Activated CD4-positive, alpha-beta memory T cell treated with anti-CD3 and anti-CD28 coated beads for 36 hours (primary cell): ENCODE measurements at places on chromosomes 2 and 18. TPM values are rescaled to one million over a fixed set of nuclear protein-coding genes. Genes with fewer than 3 reads are reported as not detected.

Gene FAM237A
- total RNA-seq: not detected

Gene RPL31
- 1,825 TPM for total RNA-seq

Gene TMEM169
- 2.0 TPM for total RNA-seq

Gene BMP10
- not detected for total RNA-seq

Gene ASXL3
- not detected for total RNA-seq

Gene ARHGAP25
- total RNA-seq: 87.7 TPM

Gene TRIM54
- total RNA-seq: not detected

Gene MAP3K20
- total RNA-seq: 6.5 TPM

Gene CRYBA2
- not detected for total RNA-seq

Gene RAX
- not detected for total RNA-seq

Gene TRAPPC8
- total RNA-seq: 34.2 TPM

Gene STAT4
- 52.4 TPM for total RNA-seq

- peak; percentile 18 for DNase-seq
These were observed 146.7 kb downstream of the PARD3B start for GRCh38 chr2:204691911-204692510.

DNA sequence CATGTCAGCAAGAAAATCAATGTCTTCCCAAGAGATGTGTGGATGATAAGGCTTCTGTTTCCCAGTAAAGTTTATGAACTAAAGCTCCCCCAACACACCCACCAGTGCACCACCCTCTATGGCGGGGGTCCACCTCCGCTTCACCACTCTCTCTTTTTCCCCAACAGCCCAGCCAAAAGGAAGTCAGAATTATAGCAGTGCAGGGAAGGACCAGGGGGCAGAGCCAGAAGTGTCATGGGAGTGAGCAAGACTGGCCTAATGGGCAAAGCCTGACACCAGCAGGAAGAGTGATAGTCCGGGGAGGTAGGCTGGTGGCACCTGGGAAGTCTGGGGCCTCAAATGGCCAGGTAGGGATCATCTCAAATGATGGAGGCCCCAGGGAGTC lies 167.7 kb downstream of the ZFP36L2 start:
- DNase-seq: no peak

DNA sequence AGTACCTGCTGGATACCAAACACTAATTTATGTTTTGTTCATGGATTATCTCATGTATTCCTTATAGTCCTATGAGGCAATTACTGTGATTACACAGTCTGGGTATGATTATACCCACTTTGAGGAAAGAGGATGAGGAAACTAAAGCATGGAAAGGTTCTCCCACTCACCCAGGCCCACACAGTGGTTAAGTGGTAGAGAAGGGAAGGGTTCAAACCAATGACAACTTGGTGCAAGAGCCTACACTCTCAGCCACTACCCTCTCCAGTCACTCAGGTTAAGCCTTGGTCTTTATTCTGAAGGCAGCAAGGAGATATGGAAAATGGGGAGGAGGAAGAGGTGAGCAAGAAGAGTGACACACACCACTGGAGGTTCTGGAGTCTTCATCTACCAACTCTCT lies 64.5 kb upstream of the PPP1CB start:
- DNase-seq: peak; percentile 19

DNA sequence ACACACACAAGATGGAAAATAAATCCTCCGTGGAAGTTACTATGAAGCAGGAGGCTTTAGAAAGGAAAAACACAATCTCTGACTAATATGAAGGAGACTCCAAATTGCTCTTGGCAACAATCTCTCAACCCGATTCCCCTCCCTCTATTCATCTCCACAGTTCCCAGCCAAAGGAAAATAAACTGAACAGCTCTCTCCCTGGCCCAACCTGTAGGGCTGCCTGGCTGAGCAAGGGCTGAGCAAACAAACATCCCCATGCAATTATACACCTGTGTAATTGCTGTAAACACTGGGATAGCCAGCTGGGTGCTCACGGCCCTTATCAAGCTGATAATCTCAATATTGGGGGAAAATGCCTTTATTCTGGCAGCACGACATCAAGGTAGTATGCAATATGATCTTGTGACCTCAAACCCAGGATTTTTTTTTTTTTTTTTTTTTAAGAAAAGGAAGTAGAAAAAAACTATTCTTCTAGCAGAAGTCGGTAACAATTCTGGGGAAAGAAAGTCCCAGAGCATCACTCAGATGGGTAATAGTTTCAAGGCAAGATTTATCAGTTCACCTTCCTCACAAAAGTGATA lies 203.3 kb upstream of the SMAD2 start:
- DNase-seq: no peak

DNA sequence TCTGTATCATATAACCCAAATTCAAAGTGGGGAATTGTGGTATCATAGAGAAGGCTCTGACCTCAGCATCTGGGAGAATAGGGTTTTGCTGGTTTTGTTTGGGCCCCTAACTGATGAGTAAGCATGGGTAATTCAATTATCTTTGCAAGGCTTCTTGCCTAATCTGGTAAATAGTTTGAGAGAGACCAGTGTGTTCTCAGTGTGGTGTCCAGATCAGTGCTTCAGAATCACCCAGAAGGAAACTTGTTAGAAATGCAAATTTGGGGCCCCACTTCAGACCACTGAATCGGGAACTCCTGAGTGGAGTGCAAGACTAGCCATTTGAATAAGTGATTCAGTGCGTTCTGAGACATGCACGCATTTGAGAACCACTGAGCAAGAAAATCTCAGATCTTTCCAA lies 282.7 kb downstream of the EPHA4 start:
- no peak for DNase-seq

- no peak for DNase-seq
These were observed 32.4 kb upstream of the CASP10 start for GRCh38 chr2:201150454-201151020.

GRCh38 chr2:75030218-75031009 lies 72.0 kb downstream of the POLE4 start:
- no peak for DNase-seq

GRCh38 chr2:2056531-2056930 lies 274.5 kb downstream of the MYT1L start:
- DNase-seq: no peak

- no peak for DNase-seq
These were observed 88.5 kb upstream of the COPS8 start for GRCh38 chr2:236997069-236997715.

GRCh38 chr18:34913837-34914661 lies 127.2 kb upstream of the MAPRE2 start:
- DNase-seq: no peak

DNA sequence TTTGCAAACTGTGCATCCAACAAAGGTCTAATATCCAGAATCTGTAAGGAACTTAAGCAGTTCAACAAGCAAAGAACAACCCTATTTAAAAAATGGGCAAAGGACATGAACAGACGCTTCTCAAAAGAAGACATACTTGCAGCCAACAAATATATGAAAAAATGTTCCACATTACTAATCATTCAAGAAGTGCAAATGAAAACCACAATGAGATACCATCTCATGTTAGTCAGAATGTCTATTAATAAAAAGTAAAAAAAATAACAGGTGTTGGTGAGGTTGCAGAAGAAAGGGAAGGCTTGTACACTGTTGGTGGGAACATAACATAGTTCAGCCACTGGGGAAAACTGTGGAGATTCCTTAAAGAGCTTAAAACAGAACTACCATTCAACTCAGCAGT lies 126.2 kb downstream of the NAT8 start:
- no peak for DNase-seq

- peak; percentile 9 for DNase-seq
These were observed 43.2 kb downstream of the LDLRAD4 start for GRCh38 chr18:13261661-13262357.

GRCh38 chr2:241649927-241650326 lies 12.4 kb downstream of the ATG4B start:
- no peak for DNase-seq

- no peak for DNase-seq
These were observed 9.6 kb downstream of the CFAP221 start for GRCh38 chr2:119553687-119554344.

DNA sequence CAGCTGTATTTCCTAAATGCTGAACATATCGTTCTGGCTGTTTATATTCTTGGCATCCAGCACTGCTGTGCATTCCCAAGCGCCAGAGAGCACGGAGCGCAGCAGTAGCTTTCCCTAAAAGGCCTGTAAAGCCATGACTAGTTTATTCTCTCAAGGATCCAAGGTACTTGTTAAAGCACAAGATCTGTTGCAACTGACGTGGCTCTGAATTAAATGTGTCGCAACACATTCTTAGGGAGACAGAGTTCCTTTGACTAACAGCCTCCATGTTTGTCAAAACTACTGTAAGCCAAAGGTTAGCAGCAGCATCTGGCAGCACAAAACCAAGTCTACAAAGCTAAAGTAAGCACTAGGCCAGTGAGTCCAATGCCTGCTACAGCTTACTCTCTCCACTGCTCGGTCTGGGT lies 188.6 kb upstream of the FN1 start:
- DNase-seq: no peak

GRCh38 chr2:74037379-74037860 lies 52.7 kb downstream of the TET3 start:
- no peak for DNase-seq

- no peak for DNase-seq
These were observed 79.1 kb downstream of the PLCL1 start for GRCh38 chr2:197883354-197884032.

DNA sequence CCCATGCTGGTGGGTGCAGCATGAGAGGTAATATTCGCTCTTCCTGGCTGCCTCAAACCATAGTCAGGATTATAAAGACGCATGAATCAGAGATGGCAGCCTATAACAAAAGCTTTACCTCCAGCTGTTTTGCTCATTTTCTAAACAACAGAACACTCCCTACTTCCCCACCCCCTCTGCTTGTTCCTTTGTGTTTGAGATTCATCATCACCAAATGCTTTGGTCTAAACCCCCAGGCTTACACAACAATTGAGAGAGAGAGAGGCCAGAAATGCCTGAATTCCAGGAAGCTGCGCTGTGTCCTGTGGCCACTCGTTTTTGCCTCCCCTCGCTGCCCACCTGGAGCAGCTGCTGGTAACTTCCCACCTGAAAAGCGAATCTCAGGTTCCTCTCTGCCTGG lies 78.8 kb upstream of the CAPN13 start:
- no peak for DNase-seq

GRCh38 chr2:39156107-39156506 lies 35.3 kb upstream of the SOS1 start:
- DNase-seq: no peak

- DNase-seq: no peak
These were observed 32.1 kb downstream of the MARCHF7 start for GRCh38 chr2:159744363-159744762.

GRCh38 chr2:160224507-160224906 lies 24.4 kb upstream of the ITGB6 start:
- no peak for DNase-seq

- peak; percentile 43 for DNase-seq
These were observed 168.5 kb downstream of the DPP4 start for GRCh38 chr2:161905389-161906046.

- DNase-seq: no peak
These were observed 152.5 kb upstream of the KLF7 start for GRCh38 chr2:207318181-207318628.

DNA sequence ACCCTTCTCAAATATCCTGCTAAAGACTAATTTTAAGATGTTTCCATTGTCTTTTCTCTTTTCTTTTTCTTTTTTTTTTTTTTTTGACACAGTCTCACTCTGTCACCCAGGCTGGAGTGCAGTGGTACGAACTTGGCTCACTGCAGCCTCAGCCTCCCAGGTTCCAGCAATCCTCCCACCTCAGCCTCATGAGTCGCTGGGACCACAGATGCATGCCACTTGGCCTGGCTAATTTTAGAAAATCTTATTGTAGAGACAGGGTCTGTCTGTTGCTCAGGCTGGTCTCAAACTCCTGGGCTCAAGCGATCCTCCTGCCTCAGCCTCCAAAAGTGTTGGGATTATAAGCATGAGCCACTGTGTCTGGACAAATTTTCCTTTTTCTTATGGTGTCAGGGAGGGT lies 167.5 kb downstream of the MCFD2 start:
- no peak for DNase-seq

DNA sequence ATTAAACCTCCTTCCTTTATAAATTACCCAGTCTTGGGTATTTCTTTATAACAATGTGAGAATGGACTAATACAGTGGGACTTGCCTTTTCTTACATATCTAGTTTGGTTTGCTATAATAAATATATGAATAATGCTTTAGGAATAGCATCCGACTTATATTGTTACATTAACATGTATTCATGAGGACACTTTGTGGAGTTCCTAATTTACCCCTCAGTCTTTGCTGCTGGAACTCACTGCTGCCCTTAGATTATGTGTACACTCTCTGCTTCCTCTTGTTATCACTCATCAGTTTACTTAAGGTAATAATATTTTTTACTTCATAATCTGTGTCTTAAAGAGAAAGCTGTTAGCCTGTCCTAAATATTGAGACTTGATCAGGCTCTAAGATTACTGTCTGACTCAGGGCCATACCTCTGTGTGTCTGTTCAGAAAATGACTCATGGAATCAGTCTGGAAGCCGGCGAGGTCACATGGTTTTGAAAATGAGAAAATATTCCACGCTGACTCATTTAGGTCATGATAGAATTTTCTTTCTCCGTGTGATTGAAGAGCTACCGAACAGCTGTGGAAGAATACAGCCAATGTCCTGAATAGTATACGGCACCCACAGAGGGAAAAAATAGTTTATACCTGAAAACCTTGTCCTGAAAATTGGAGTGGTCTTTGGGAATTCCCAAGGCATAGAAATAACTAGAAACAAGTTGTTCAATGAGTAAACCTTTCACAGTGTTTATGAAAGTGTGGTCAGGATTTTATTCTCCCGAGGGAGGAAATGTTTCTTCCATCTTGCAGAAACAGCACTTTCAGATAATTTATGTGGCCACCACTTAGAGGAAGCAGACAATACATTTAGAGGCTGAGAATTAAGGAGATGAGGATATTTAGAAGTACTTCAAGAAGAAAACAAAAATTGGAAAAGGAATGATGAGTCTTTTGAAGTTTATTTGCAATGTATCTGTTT lies 156.4 kb downstream of the DSEL start:
- peak; percentile 63 for DNase-seq

- no peak for DNase-seq
These were observed 61.6 kb upstream of the TACR1 start for GRCh38 chr2:75260946-75261345.

GRCh38 chr18:31821545-31822171 lies 61.0 kb upstream of the SLC25A52 start:
- no peak for DNase-seq

DNA sequence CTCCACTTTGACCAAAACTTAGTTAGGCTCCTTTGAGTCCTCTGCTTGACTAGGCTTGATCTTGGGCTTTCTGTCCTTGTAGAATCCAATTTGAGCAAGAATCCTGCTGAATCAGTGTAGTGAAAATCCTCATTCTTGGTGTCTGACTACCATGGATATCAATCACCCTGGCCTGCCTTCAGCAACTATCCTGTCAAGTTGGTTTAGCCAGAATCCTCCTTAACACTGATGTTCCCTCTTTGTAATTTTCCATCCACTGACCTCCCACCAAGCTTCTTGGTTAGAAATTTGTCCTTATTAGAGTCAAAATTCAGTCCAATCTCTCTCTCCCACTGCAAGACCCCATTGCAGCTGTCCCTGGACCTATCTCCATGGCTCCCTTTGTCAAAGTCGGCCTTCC lies 494 bp upstream of the RBM45 start:
- no peak for DNase-seq

DNA sequence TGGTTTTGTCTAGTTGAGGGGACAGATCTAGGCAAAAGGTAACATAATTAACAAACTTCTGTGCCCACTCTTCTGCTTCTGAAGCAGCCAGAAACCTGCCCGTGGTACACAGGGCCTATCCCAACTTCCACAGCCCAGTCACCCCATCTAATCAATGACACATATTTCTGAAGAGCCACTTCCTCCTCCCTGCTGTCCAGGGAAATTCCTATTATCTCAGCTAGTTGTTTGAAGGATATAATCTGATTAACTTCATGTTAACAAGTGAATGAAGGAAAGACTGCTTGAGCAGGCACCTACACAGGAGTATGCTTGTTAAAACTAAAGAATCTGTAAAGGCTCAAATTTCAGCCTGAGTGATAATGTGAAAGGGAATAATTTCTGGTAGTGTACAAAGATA lies 61.4 kb downstream of the CCDC148 start:
- DNase-seq: no peak
